ENCODE measurements at places on chromosomes 5 and 9. TPM values are rescaled to one million over a fixed set of nuclear protein-coding genes. Genes with fewer than 3 reads are reported as not detected.

Gene CYFIP2
- 2.1 TPM for total RNA-seq

Gene OR4F3
- total RNA-seq = not detected

Gene NKD2
- total RNA-seq = 1.1 TPM

Gene DPP7
- total RNA-seq = 75.3 TPM

Gene FOXD4
- total RNA-seq = 0.28 TPM

Gene OCLN
- total RNA-seq = 58.1 TPM

Gene SLC6A7
- total RNA-seq = not detected

Gene FIBCD1
- total RNA-seq = 0.20 TPM

Gene IL13
- total RNA-seq = not detected

Gene COL23A1
- 0.32 TPM for total RNA-seq

Gene PCDH12
- total RNA-seq = 0.40 TPM

Gene ECSCR
- total RNA-seq = 5.0 TPM

Gene TNFSF8
- total RNA-seq = 0.20 TPM

Gene ARID3C
- total RNA-seq = not detected

Gene SUSD1
- total RNA-seq = 4.9 TPM

Gene SYK
- total RNA-seq = 60.3 TPM

Gene RELL2
- 4.5 TPM for total RNA-seq

Gene GLT6D1
- total RNA-seq = not detected

Gene IFNK
- total RNA-seq = not detected

Gene DDX31
- 6.4 TPM for total RNA-seq

Gene CRHBP
- 0.36 TPM for total RNA-seq

Gene LOX
- 6.6 TPM for total RNA-seq

Gene MARCOL
- not detected for total RNA-seq

Gene ENTREP1
- total RNA-seq = 3.5 TPM

Gene MORN5
- total RNA-seq = not detected

Gene MUSK
- 0.48 TPM for total RNA-seq

Gene HBEGF
- total RNA-seq = 62.1 TPM

Gene KDM3B
- 32.1 TPM for total RNA-seq

Gene NINJ1
- 16.9 TPM for total RNA-seq

Gene DMRT3
- total RNA-seq = not detected

Gene NEURL1B
- 12.7 TPM for total RNA-seq

Gene OBP2B
- not detected for total RNA-seq

Gene HMGCR
- total RNA-seq = 114 TPM

Gene HTR1A
- not detected for total RNA-seq

Gene CXCL14
- 179 TPM for total RNA-seq

Gene ADAMTS2
- 3.5 TPM for total RNA-seq

Gene TPPP
- total RNA-seq = 3.3 TPM

Gene SLIT3
- total RNA-seq = 3.5 TPM

Gene TRAPPC13
- 18.9 TPM for total RNA-seq

Gene APBB3
- total RNA-seq = 5.2 TPM

Gene COL15A1
- total RNA-seq = 7.5 TPM

Gene C5orf52
- not detected for total RNA-seq

Gene BARHL1
- total RNA-seq = not detected

Gene MEIKIN
- total RNA-seq = not detected

Gene ITK
- total RNA-seq = 0.40 TPM

Gene GRM6
- not detected for total RNA-seq

Gene PCDHA8
- 0.08 TPM for total RNA-seq

Gene SPINK13
- total RNA-seq = not detected

Gene ANKRD18A
- total RNA-seq = 3.0 TPM

Gene GLDC
- total RNA-seq = 28.3 TPM

Gene CCDC152
- not detected for total RNA-seq
